ENCODE measurements at places on chromosomes 6 and 20.

DNA sequence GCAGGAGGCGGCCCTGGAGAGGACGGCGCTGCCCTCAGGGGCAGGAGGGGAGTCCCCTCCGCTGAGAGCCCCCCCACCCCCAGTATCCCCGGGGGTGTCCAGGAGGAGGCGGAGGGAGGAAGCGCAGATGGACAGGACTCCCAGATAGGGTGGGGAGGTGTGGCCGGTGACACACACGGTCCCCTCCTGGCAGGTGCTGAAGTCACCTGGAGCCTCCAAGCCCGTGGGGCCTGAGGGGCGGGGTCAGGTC, 1.4 kb downstream of the STMN3 start:
- DNase-seq: no peak

- DNase-seq: no peak
These were observed 69.9 kb downstream of the HACE1 start for GRCh38 chr6:104789770-104790190.

DNA sequence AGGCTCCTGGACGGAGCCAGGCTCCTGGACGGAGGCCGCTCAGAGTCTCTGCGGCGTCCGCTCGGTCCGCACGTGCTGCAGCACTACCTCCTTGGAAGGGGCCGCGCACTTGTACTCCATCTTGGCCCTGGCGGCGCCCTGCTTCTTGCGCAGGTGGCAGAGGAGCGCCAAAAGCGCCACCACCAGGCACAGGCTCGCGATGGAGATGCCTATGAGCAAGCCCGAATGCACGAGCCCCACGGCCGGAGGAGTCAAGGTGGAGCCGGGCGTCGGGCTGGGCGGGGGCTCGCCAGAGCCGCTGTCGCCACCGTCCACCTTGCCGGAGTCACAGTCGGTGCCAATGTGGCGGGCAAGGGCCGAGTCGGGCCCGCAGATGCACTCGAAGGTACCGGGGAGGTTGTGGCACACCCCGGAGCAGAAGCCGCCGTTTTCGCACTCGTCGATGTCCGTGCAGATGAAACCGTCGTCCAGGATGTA, 1.7 kb downstream of the THBD start:
- DNase-seq: no peak

DNA sequence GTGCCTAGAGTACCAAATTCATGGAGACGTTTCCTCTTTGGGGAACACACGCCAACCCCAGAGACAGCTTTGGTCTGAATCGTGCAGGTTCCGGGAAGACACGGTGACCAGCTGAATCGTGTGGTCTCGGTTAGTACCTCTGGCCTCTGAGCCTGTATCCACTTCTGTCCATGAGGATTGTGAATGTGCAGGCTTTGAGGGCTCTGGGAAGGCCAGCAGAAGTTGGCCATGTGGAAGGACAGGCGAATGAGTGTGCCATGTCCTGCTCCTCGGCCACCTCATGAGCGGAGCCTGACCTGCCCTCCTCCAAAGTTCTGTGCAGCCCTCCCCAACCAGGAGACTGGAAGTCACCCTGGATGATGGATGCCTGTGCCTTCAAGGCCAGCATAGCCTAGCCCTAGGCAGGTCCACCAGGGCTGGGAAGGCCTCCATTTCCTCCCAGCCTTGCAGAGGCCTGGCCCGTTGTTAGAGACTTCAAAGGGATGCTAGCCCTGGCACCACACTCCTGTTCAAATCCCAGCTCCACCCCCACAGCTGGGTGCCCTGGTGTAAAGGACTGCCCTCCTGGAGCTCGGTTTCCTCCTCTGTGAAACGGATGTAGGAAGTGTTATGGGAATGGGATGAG, 1.7 kb upstream of the TMEM74B start:
- DNase-seq: no peak

DNA sequence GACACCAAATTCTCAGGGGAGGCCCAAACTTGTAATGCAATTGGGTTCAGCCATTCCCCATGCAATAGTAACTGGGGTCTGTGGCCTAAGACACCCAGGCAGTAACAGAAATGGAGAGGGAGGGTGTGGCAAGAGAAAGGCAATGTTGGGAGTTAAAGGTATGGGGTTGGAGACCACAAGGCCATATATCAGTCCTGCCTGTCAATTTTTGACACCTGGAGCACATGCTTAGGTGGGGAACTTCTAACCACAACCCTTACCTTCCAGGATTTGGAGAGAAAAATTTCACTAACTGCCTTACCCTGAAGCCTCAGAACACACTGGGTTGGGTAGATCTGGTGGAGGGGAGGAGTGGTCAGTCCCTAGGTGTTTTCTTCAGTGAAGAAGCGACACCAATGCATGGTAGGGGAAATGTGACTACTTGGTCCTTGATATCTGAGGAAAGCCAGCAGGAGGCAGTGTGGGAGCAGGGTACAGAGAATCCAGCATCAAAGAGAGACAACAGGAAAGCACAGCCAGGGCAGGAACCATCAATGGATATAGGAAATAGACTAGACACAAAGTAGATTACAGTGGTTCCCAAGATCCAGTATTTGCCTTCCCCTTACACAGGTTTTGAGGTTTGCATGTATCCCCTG, 6.8 kb upstream of the USP49 start:
- peak; percentile 24 for DNase-seq

DNA sequence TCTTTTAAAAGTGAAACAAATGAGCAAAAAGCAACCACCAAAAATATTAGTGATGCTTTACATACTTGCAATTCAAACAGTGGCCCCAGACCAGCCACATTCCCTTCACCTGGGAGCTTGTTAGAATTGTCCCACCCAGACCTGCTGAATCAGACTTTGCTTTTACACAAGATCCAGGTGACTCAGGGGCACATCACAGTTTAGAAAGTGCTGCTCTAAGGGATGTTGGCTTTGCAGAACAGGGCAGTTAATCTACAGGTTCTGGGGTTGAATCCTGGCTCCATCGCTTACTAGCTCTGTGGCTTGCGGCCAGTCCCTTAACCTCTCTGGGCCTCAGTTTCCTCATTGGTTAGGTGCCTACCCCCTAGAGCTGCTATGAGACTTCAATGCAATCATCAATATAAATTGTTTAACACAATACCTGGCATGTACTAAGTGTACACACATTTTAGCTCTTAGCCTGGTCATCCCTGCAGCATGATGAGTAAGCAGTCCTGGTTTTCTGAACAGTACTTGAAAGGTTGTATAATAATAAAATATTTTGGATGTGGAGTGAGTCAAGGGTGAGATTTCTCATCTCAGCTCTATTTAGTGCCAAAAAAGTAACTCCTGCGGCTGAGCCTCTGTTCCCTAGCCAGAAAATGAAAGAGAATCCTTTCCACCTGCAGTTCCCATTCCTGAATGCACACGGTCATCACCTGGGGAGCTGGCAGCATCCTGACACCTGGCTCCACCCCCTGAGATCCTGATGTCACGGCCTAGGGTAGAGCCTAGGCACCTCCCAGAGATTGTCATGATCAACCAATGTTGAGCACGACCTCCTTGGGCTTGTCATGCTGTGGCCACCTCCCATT, 162.7 kb downstream of the ANKRD60 start:
- no peak for DNase-seq

DNA sequence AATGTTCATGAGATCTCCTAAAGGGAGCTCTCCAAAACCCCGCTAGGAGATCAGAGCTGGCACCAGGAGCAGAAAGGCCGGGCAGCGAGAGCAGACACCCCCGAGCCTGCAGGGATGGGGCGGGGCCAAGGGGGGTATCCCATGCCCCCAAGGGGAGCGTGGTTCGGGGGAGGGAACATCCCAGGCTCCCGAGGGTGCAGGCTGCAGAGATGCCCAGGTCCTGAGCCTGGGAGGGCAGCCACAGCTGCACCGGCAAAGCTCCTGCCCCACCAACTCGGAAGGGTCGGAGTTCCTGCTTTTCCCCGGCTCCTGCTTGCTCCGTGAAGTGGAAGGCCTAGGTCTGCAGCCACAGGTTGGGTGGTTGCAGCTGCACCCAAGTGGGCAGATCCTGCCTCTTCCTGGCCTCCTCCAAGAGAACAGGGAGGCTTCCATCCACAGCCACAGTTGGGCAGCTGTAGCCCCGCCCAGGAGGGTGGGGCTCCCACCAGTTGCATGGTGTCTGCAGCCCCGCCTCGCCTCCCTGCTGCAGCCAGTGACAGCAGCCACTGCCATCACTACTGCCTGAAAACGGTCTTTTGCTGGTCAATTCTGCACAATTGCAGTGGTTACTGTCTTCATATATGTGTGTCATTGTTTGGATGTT, 13.4 kb upstream of the GMNN start:
- DNase-seq: no peak

- DNase-seq: no peak
These were observed 8.9 kb upstream of the ARMH2 start for GRCh38 chr6:24807584-24807983.

DNA sequence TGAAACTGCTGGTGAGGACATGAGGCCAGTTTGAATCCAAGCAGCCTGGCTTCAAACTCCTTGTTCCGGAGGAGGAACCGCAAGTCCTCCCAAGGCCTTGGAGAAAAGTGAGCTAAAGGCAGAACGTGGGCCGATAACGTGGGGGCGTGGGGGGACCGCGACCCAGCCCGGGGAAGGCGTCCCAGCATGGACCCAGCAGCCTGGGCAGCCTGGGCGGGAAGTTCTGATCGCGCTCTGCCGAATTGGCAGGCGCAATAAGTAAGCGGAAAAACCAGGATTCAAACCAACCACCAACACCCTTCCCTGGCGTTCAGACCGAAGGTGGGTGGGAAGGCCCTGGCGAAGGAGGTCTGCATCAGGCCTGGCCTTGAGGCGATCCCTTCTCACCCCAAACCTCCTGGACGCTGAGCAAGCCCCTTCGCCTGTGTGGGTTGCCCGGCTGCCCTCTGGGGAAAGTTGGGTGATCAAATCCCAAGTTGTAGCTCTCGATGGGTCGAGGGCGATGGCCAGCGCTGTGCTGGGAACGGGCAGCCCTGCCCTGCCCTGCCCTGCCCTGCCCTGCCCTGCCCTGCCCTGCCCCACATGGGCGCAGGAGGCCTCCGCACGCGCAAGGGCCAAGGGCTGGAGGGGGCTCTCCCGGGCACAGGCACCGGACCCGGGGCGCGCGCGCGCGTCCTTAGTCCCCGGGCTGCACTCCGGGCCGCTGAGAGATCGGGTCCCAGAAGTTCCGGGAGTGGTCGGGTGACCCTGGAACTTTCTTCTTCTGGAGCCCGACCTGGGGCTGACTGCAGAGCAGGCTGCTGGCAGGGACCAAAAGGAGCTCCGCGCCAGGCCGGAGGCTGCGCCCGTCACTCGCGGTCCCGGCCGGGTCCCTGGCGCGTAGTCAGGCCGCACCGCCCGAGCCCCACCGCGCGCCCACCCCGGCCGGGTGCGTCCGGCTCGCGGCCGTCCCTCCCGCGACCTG, 637 bp upstream of the SLC22A3 start:
- DNase-seq: no peak

- DNase-seq: no peak
These were observed 153.1 kb downstream of the EPHA7 start for GRCh38 chr6:93266116-93266817.

DNA sequence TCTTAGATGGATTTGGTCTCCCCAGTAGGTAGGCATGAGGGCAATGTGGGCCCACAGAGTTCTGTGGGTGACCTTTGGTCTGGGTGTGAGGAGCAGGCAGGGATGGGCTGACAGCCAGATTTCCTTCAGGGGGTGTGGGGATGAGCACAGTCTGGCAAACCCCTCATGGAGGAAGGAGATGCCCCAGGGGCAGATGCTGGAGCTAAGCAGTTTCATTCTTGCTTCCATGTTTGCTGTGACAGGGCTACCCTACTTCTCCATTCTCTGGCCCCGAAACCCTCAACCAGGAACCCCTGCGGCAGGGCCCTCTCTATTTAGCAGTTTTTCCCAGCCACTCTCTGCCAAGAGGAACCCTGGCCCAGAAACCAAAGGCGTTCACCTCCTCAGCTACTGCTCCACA, 40.4 kb downstream of the GCLC start:
- DNase-seq: no peak

DNA sequence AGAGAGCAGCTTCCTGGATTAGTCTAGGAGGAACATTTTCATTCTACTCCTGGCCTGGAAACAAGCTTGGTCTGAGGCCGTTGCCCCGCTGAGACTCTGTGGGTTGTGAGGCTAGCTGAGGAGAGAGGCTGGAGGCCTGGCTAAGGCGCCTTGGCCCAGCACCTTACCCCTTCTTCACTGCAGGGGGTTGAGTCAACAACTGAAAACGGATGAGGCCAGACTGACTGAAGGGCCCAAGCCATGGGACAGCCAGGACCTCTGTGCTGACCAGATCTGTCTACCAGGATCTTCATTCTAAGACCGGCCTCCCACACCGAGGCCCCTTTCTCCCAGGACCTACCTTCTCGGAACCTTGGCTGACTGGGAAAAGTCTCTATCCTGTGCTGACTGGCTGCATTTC, 3.5 kb upstream of the AVP start:
- DNase-seq: no peak

GRCh38 chr6:133863228-133863627, 25.7 kb upstream of the TCF21 start:
- DNase-seq: no peak

GRCh38 chr20:54132612-54133433, 41.0 kb downstream of the CYP24A1 start:
- no peak for DNase-seq

- no peak for DNase-seq
These were observed 91.0 kb upstream of the SLC24A3 start for GRCh38 chr20:19121463-19121862.

GRCh38 chr20:62117658-62118057, 4.6 kb upstream of the LSM14B start:
- peak; percentile 49 for DNase-seq

- DNase-seq: no peak
These were observed 7.3 kb upstream of the FLRT3 start for GRCh38 chr20:14344746-14345145.

- no peak for DNase-seq
These were observed 421.3 kb downstream of the PREX1 start for GRCh38 chr20:48406498-48406897.

DNA sequence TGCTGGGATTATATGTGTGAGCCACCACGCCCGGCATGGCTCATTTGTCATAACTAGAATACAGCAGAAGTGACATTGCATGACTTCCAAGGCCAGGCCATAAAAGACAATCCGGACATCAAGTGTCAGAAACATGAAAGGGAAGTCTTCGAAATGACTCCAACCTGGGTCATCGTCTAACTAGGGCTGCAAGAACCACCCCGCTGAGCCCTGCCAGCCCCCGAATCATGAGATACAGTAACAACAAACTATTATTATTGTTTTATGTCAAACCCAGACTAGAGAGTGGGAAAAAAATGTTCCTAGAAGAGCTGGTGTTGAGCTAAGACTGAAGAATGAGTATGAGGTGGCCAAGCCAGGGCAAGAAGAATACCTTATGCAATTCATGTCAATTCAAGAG, 59.6 kb downstream of the ZNF217 start:
- no peak for DNase-seq

- no peak for DNase-seq
These were observed 36.6 kb downstream of the EZR start for GRCh38 chr6:158782432-158783166.

- DNase-seq: no peak
These were observed 136.1 kb upstream of the CDYL start for GRCh38 chr6:4640139-4640538.

- DNase-seq: no peak
These were observed 186.6 kb downstream of the SYNE1 start for GRCh38 chr6:152450519-152450918.

GRCh38 chr6:143564484-143565017, 53.0 kb upstream of the FUCA2 start:
- DNase-seq: no peak
